GM23338 (cell line): ENCODE measurements at places on chromosomes 7 and 10. TPM values are rescaled to one million over a fixed set of nuclear protein-coding genes. Genes with fewer than 3 reads are reported as not detected.

DNA sequence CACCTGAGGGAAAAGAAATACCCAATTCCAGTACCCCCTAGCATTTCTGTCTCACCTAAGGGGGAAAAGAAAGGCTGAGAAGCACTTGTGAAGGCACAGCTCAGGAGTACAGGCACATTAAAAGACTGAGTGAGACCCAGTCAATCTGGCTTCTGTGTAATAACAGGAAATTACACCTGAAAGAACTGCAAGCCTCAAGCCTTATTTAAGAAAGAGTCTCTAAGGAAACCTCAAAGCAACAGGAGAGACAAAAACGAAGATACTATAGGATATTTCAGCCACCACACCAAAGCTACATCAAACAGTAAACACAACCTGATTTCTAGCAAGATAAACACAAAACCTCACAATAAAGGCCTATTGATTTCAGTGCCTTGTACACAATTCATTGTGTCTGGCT is 69.6 kb upstream of the CDK1 start:
- peaks cover 18% of the 10 kb centered on the region for H3K4me1 ChIP-seq
- DNase-seq = no peak
- no peak overlapping the region for H3K27ac ChIP-seq
- H3K27me3 ChIP-seq = no peaks in the 10 kb centered on the region
- 0 out of 2 replicates have a peak, but pooled peaks cover 4% of the 10 kb centered on the region for H3K36me3 ChIP-seq

GRCh38 chr7:28190077-28190710 is 9.6 kb upstream of the JAZF1 start:
- H3K36me3 ChIP-seq = peaks cover 3% of the 10 kb centered on the region; the same call in 1 of the 2 replicates
- no peak overlapping the region for H3K4me3 ChIP-seq
- no peak overlapping the region for H3K27ac ChIP-seq
- DNase-seq = no peak

GRCh38 chr10:4127518-4128315 is 342.7 kb upstream of the KLF6 start:
- H3K27ac ChIP-seq = no peak overlapping the region
- DNase-seq = peak; percentile 48
- no peaks in the 10 kb centered on the region for H3K27me3 ChIP-seq
- H3K36me3 ChIP-seq = no peaks in the 10 kb centered on the region
- H3K4me1 ChIP-seq = peaks cover 4% of the 10 kb centered on the region; the same call in 1 of the 2 replicates

DNA sequence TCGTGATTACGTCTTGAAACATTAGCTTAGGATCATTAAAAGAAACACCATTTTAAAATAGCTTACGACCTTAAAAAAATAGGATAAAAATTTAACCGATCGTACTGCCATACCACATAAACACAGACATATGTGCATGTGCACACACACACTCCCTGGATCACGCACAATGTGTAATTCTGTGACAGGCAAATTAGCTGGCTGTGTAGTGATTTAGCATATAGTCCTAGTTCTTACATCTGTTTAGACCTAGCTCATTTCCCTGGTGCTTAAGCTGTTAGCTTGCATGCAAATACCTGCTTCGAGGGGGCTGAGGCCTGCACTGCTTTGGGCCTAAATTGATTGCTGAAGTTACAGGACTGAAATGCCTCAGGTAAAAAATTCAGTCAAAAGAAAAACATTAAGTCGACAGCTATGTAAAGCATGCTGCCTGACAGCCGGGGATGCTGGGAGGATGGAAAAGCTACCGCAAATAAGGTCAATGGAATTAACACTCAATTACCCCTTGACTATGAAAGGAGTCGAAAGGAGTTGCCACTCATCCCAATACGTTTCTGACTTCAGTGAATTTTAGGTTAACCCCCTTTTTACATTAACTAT is 267.1 kb upstream of the FZD8 start:
- H3K36me3 ChIP-seq = no peaks in the 10 kb centered on the region
- peaks cover 5% of the 10 kb centered on the region; the same call in 1 of the 2 replicates for H3K4me1 ChIP-seq
- no peak overlapping the region for H3K4me3 ChIP-seq
- H3K27me3 ChIP-seq = no peaks in the 10 kb centered on the region

- H3K4me1 ChIP-seq = no peaks in the 10 kb centered on the region
- H3K27me3 ChIP-seq = no peaks in the 10 kb centered on the region
- peaks cover 4% of the 10 kb centered on the region; the same call in 1 of the 2 replicates for H3K36me3 ChIP-seq
- H3K27ac ChIP-seq = no peak overlapping the region
- peak; percentile 72 for DNase-seq
These were observed 365.6 kb downstream of the ANKRD7 start for GRCh38 chr7:118590107-118590506.

DNA sequence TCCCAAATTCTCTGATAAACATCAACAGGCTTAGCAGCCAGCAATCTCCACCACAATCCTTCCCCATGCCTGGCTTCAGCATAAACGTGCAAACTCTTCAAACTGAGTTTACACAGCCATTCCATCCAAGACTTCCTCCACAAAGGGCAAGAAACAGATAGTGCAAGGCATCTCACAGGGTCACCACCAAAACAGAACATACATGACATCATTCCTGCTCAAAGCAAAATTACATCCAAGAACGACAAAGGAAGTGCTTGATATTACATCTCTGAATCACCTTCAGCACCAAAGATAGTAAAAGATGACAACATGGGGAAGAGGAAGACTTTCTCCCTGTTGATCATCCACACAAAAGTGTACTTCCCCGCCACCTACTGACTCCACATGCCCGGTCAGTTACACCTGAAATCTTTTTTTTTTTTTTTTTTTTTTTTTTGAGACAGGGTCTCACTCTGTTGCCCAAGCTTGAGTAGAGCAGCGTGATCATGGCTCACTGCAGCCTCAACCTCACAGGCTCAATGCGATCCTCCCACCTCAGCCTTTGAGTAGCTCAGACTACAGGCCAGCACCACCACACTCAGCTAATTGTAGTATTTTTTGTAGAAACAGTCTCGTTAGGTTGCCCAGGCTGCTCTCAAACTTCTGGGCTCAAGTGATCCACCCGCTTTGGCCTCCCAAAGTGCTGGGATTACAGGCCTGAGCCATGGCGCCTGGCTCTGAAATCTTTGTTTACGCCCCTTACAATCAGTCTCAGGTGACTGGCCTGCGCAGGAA is 127.5 kb downstream of the PARD3 start:
- no peaks in the 10 kb centered on the region for H3K27me3 ChIP-seq
- no peaks in the 10 kb centered on the region for H3K4me1 ChIP-seq
- no peak overlapping the region for H3K27ac ChIP-seq
- no peak for DNase-seq
- H3K4me3 ChIP-seq = no peak overlapping the region
- no peaks in the 10 kb centered on the region for H3K36me3 ChIP-seq

- H3K4me1 ChIP-seq = peaks cover 5% of the 10 kb centered on the region; the same call in 1 of the 2 replicates
- no peak for DNase-seq
- no peak overlapping the region for H3K4me3 ChIP-seq
These were observed 90.0 kb downstream of the CCDC71L start for GRCh38 chr7:106570948-106571418.

GRCh38 chr10:44183667-44184632 is 200.9 kb downstream of the CXCL12 start:
- no peak for DNase-seq
- no peaks in the 10 kb centered on the region for H3K4me1 ChIP-seq
- no peak overlapping the region for H3K27ac ChIP-seq
- no peaks in the 10 kb centered on the region for H3K27me3 ChIP-seq
- H3K4me3 ChIP-seq = no peak overlapping the region

DNA sequence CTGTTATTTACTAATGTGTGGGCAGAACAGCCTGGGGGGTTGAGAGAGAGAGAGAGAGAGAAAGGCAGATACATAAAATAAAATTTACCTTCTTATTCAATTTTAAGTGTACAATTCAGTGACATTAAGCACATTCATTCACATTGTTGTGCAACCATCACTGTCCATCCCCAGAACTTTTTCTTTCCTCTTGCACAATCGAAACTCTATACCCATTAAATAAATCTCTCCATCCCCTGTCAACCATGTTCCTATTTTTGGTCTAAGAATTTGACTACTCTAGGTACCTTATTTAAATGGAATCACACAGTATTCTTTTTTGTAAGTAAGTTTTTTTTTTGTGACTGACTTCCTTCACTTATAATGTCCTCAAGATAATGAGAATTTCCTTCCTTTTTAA is 181.6 kb downstream of the SND1 start:
- peaks cover 22% of the 10 kb centered on the region for H3K36me3 ChIP-seq
- no peak overlapping the region for H3K27ac ChIP-seq
- H3K27me3 ChIP-seq = no peaks in the 10 kb centered on the region
- H3K4me1 ChIP-seq = no peaks in the 10 kb centered on the region
- H3K4me3 ChIP-seq = no peak overlapping the region

GRCh38 chr7:155763691-155764437 is 48.4 kb downstream of the SHH start:
- H3K4me3 ChIP-seq = no peak overlapping the region
- H3K27ac ChIP-seq = no peak overlapping the region; the same call in 1 of the 2 replicates
- H3K36me3 ChIP-seq = peaks cover 16% of the 10 kb centered on the region

DNA sequence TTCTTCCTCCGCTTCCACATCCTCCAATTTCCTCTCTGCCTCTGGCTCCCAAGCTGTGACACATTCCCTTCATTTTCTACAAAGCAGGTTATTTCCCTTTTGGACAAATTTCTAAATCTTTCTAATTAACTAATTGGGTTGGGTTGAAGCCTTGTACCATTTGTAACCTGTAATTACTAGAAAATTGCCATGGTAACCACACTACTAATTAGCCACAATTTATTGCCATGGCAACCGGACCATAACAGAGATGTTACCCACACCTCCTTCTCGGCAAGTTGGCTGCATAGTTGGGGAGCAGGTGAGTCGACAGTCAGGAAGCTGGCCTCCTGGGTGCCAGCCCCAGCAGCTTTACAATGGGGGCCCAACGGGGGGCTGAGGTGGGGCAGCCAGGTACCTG is 61.6 kb downstream of the GOLGA7B start:
- no peak overlapping the region for H3K4me3 ChIP-seq
- no peaks in the 10 kb centered on the region; the same call in 1 of the 2 replicates for H3K4me1 ChIP-seq
- no peaks in the 10 kb centered on the region for H3K36me3 ChIP-seq
- no peak for DNase-seq

GRCh38 chr10:97047083-97047736 is 138.5 kb downstream of the SLIT1 start:
- H3K27me3 ChIP-seq = no peaks in the 10 kb centered on the region
- no peak for DNase-seq
- H3K36me3 ChIP-seq = no peaks in the 10 kb centered on the region
- H3K4me3 ChIP-seq = no peak overlapping the region
- no peaks in the 10 kb centered on the region for H3K4me1 ChIP-seq

DNA sequence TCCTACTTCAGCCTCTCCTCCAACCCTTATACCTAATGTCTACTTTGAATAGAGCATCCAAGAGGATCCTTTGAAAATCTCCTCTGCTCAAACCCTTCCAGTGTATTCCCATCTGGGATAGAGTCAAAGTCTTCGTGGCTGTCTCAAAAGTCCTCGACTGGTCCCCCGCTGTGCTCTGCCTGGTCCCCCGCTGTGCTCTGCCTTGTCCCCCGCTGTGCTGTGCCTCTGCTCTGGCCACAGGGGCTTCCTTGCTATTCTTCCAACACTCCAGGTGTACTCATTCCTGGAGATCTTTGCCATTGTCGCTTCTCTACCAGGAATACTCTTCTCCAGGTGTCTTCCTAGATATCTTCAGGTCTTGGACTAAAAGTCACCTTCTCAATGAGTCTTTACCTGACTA is 36.1 kb upstream of the COMMD3 start:
- DNase-seq = peak; percentile 4
- no peak overlapping the region; the same call in 1 of the 2 replicates for H3K4me3 ChIP-seq
- H3K27ac ChIP-seq = no peak overlapping the region
- no peaks in the 10 kb centered on the region for H3K27me3 ChIP-seq
- no peaks in the 10 kb centered on the region for H3K36me3 ChIP-seq

- H3K4me1 ChIP-seq = no peaks in the 10 kb centered on the region
- DNase-seq = no peak
- H3K27ac ChIP-seq = no peak overlapping the region
- no peak overlapping the region for H3K4me3 ChIP-seq
- H3K27me3 ChIP-seq = no peaks in the 10 kb centered on the region
These were observed 273.9 kb upstream of the ZMIZ1 start for GRCh38 chr10:78794736-78795455.

- H3K4me3 ChIP-seq = no peak overlapping the region
- H3K4me1 ChIP-seq = no peaks in the 10 kb centered on the region
- H3K36me3 ChIP-seq = 0 out of 2 replicates have a peak, but pooled peaks cover 7% of the 10 kb centered on the region
These were observed 100.8 kb downstream of the ACTR3B start for GRCh38 chr7:152860310-152860709.

GRCh38 chr10:13883636-13884444 is 297.1 kb downstream of the PRPF18 start:
- DNase-seq = no peak
- H3K27me3 ChIP-seq = no peaks in the 10 kb centered on the region
- H3K4me3 ChIP-seq = no peak overlapping the region

- no peak overlapping the region for H3K4me3 ChIP-seq
- H3K27ac ChIP-seq = no peak overlapping the region
- H3K27me3 ChIP-seq = no peaks in the 10 kb centered on the region
- no peaks in the 10 kb centered on the region for H3K4me1 ChIP-seq
These were observed 651.5 kb downstream of the TNS3 start for GRCh38 chr7:46930366-46930765.

GRCh38 chr10:9786101-9786500 is 1231.6 kb upstream of the CELF2 start:
- DNase-seq = no peak
- no peak overlapping the region for H3K4me3 ChIP-seq
- H3K27ac ChIP-seq = no peak overlapping the region
- no peaks in the 10 kb centered on the region for H3K27me3 ChIP-seq
- peaks cover 18% of the 10 kb centered on the region for H3K4me1 ChIP-seq

- H3K36me3 ChIP-seq = no peaks in the 10 kb centered on the region
- H3K27ac ChIP-seq = no peak overlapping the region
- H3K27me3 ChIP-seq = no peaks in the 10 kb centered on the region
- DNase-seq = no peak
These were observed 10.7 kb upstream of the AKR1B1 start for GRCh38 chr7:134469622-134470021.

GRCh38 chr10:96319754-96320474 is 15.7 kb downstream of the DNTT start:
- H3K4me3 ChIP-seq = no peak overlapping the region
- H3K36me3 ChIP-seq = no peaks in the 10 kb centered on the region
- no peak overlapping the region for H3K27ac ChIP-seq
- H3K27me3 ChIP-seq = no peaks in the 10 kb centered on the region
- no peak for DNase-seq
- H3K4me1 ChIP-seq = peaks cover 15% of the 10 kb centered on the region

- H3K4me3 ChIP-seq = no peak overlapping the region
- no peaks in the 10 kb centered on the region for H3K27me3 ChIP-seq
- H3K4me1 ChIP-seq = no peaks in the 10 kb centered on the region
These were observed 286.2 kb downstream of the PLXNA4 start for GRCh38 chr7:132290021-132290420.

- peak overlapping the region; percentile 93 for H3K27ac ChIP-seq
- DNase-seq = peak; percentile 82
- peaks cover 62% of the 10 kb centered on the region for H3K4me1 ChIP-seq
- peak overlapping the region; percentile 37 for H3K4me3 ChIP-seq
These were observed 71.1 kb downstream of the FIGNL1 start for GRCh38 chr7:50379082-50379481.

The CAMK2B gene
- not detected in 2 replicates for total RNA-seq

The SEPTIN7 gene
- 210 and 214 TPM in 2 replicates for total RNA-seq

The HDAC9 gene
- 11.0 and 18.5 TPM in 2 replicates for total RNA-seq

The CD36 gene
- 1.7 and 1.8 TPM in 2 replicates for total RNA-seq

The GJD4 gene
- total RNA-seq = 0.35 TPM in 1 of 2 replicates, not detected in the other

The SLC16A9 gene
- total RNA-seq = 11.4 and 16.0 TPM in 2 replicates

The TMEM140 gene
- total RNA-seq = not detected in 2 replicates

The ZNF398 gene
- 92.7 and 99.6 TPM in 2 replicates for total RNA-seq

The TMEM270 gene
- total RNA-seq = not detected in 2 replicates

The HOGA1 gene
- not detected in 2 replicates for total RNA-seq

The SPDYE9 gene
- total RNA-seq = not detected in 2 replicates

The AGAP9 gene
- total RNA-seq = 6.9 and 7.6 TPM in 2 replicates

The COL28A1 gene
- 0.27 and 0.31 TPM in 2 replicates for total RNA-seq

The PLAU gene
- 13.3 and 14.5 TPM in 2 replicates for total RNA-seq
